Thyroid gland (tissue), 4 donors: ENCODE measurements at places on chromosomes 4 and X. TPM values are rescaled to one million over a fixed set of nuclear protein-coding genes. Genes with fewer than 3 reads are reported as not detected.

DNA sequence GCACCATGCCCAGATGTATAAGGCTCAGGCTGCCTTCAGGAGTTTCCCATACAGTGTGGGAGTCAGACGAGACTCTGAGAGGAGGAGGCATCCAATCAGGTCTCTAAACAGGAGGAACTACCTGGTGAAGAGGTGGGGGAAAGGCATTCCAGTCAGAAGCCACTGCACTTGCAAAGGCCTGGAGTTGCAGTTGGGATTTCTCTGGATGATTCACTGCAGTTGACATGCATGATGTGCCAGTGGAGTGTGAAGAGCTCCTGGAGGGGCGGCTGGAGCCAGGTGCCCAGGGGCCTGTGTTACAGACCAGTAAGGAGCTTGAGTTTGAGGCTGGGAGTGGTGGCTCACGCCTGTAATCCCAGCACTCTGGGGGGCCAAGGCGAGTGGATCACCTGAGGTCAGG lies 339.1 kb downstream of the ARHGAP10 start:
- peaks cover 16% of the 10 kb centered on the region for H3K4me1 ChIP-seq
- no peaks in the 10 kb centered on the region for H3K27me3 ChIP-seq
- H3K36me3 ChIP-seq, result peaks cover 14% of the 10 kb centered on the region
- DNase-seq, result peak; percentile 74

- DNase-seq, result no peak
- H3K36me3 ChIP-seq, result no peaks in the 10 kb centered on the region
- no peaks in the 10 kb centered on the region for H3K4me1 ChIP-seq
- no peak overlapping the region for H3K4me3 ChIP-seq
- H3K27ac ChIP-seq, result no peak overlapping the region
- H3K27me3 ChIP-seq, result no peaks in the 10 kb centered on the region
Measured at GRCh38 chrX:16267431-16267830, 100.2 kb downstream of the MAGEB17 start.

GRCh38 chr4:140183270-140183669 lies 29.3 kb upstream of the MAML3 start:
- H3K27ac ChIP-seq, result no peak overlapping the region
- H3K27me3 ChIP-seq, result no peaks in the 10 kb centered on the region
- no peaks in the 10 kb centered on the region for H3K36me3 ChIP-seq
- H3K4me3 ChIP-seq, result no peak overlapping the region
- DNase-seq, result no peak

- no peak for DNase-seq
- no peak overlapping the region for H3K4me3 ChIP-seq
- no peak overlapping the region for H3K27ac ChIP-seq
- H3K36me3 ChIP-seq, result no peaks in the 10 kb centered on the region
- H3K27me3 ChIP-seq, result no peaks in the 10 kb centered on the region
- no peaks in the 10 kb centered on the region for H3K4me1 ChIP-seq
Measured at GRCh38 chr4:8834681-8835220, 36.9 kb downstream of the HMX1 start.

- no peak for DNase-seq
- no peaks in the 10 kb centered on the region for H3K27me3 ChIP-seq
- H3K4me3 ChIP-seq, result no peak overlapping the region
- no peaks in the 10 kb centered on the region for H3K36me3 ChIP-seq
Measured at GRCh38 chr4:106132045-106132444, 184.0 kb downstream of the TBCK start.

- H3K4me1 ChIP-seq, result no peaks in the 10 kb centered on the region
- H3K36me3 ChIP-seq, result no peaks in the 10 kb centered on the region
- no peak overlapping the region for H3K27ac ChIP-seq
- no peak for DNase-seq
- H3K4me3 ChIP-seq, result no peak overlapping the region
Measured at GRCh38 chr4:113003841-113004240, 45.6 kb upstream of the ANK2 start.

DNA sequence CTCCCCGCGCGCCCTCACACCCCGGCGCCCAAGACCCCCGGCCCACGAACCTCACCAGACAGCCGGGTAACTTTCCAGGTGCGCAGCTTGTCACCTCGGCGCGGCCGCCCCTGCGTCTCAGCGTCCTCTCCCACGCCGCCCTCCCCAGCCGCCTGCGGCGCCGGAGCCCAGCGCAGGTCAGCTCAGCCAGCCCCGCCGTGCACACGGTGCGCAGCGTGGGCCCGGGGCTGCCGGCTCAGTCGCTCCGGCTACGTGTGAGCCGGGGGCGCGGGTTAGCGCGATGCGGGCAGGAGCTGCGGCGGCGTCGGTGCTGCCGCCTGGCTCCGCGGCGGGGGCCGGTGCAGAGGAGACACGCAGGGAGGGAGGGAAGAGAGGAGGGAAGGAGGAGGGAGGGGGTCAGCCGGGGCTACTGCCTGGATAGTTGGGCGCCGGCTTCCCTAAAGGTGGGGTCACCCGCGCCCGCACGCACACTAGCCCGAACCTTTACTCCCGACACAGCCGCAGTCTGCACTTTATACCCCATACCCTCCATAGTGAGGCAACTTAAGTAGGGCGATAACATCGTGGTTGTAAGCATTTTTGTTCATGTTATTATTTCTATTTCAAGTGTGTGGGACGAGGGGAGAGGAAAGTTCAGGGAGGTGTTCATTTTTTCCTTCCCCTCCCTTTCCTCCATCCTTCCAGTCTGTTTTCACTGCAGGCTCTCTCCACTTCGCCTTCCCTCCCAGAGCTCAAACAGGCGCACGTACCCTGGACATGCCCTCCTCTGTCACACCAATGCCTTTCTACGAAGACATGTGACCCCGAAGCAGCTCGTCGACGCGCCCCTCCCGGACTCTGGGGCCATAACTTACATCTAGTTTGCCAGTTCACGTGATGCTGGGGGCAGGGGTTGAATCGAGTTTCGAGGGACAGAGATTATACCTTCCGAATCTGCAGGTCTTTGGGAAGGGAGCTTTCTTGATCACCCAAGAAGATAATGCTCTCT lies at the start of gene PRKG2:
TSS of gene PRKG2 (minus strand) at position 342 of the 988 bp plus-strand sequence. CDS start 10,175 bp downstream, outside the sequence.
- no peak within 1 kb of the TSS for H3K27ac ChIP-seq
- H3K4me1 ChIP-seq, result peaks cover 8% of the 10 kb centered on the region
- no peaks in the 10 kb centered on the region for H3K27me3 ChIP-seq
- no peaks in the 10 kb centered on the region for H3K36me3 ChIP-seq
- peak within 1 kb of the TSS; percentile 17 for H3K4me3 ChIP-seq
- DNase-seq, result no peak

- H3K4me3 ChIP-seq, result no peak overlapping the region
- H3K27me3 ChIP-seq, result no peaks in the 10 kb centered on the region
- H3K36me3 ChIP-seq, result peaks cover 16% of the 10 kb centered on the region
Measured at GRCh38 chr4:122285285-122285684, 93.5 kb upstream of the ADAD1 start.

- no peaks in the 10 kb centered on the region for H3K36me3 ChIP-seq
- no peaks in the 10 kb centered on the region for H3K4me1 ChIP-seq
- H3K27ac ChIP-seq, result no peak overlapping the region
- H3K4me3 ChIP-seq, result no peak overlapping the region
- no peak for DNase-seq
- no peaks in the 10 kb centered on the region for H3K27me3 ChIP-seq
Measured at GRCh38 chrX:136674270-136674985, 26.5 kb downstream of the CD40LG start.

DNA sequence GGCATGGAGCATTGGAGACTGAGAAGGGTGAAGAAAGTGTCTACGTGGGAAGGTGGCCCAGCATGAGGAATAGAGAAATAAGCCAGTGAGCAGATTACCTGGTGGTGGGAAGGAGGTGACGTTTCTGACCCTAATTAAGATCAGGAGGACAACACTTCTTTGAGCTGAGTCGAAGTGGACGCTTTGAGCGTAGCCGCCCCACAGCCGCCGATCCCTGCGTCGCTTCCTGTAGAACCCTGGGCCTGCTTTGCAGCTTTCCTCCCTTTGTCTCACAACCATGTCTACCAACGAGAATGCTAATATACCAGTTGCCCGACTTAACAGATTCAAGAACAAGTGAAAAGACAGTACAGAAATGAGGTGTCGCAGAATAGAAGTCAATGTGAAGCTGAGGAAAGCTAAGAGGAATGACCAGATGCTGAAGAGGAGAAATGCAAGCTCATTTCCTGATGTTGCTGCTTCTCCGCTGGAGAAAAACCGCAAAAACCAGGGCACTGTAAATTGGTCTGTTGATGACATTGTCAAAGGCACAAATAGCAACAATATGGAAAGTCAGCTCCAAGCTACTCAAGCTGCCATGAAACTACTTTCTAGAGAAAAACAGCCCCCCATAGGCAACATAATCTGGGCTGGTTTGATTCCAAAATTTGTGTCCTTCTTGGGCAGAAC lies 6.4 kb upstream of the ANTXR2 start:
- H3K27ac ChIP-seq, result no peak overlapping the region
- DNase-seq, result no peak
- H3K27me3 ChIP-seq, result no peaks in the 10 kb centered on the region

DNA sequence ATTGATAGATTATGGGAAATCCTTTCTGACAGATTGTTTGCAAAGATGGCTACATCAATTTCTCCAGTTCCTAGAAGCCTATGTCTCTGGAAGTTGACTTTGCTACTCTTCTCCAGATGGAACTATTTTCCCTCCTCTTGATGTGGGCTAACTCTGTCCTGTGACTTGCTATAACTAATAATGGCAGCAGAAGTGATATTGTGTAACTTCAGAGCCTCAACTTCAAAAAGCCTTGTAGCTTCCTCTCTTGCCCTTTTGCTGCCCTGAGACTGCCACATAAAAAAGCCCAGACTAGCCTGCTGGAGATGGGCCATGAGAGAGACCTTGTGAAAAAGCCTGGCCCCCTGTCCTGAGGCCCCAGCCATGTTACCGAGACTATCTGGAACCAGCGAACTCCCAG lies 210.7 kb upstream of the SLC7A11 start:
- H3K4me1 ChIP-seq, result no peaks in the 10 kb centered on the region
- DNase-seq, result no peak
- no peak overlapping the region for H3K27ac ChIP-seq
- H3K36me3 ChIP-seq, result no peaks in the 10 kb centered on the region
- no peaks in the 10 kb centered on the region for H3K27me3 ChIP-seq

GRCh38 chr4:7031558-7032449 lies 11.4 kb upstream of the TADA2B start:
- no peaks in the 10 kb centered on the region for H3K4me1 ChIP-seq
- no peak for DNase-seq
- no peak overlapping the region for H3K4me3 ChIP-seq
- peaks cover 16% of the 10 kb centered on the region for H3K36me3 ChIP-seq
- H3K27ac ChIP-seq, result no peak overlapping the region
- H3K27me3 ChIP-seq, result no peaks in the 10 kb centered on the region

DNA sequence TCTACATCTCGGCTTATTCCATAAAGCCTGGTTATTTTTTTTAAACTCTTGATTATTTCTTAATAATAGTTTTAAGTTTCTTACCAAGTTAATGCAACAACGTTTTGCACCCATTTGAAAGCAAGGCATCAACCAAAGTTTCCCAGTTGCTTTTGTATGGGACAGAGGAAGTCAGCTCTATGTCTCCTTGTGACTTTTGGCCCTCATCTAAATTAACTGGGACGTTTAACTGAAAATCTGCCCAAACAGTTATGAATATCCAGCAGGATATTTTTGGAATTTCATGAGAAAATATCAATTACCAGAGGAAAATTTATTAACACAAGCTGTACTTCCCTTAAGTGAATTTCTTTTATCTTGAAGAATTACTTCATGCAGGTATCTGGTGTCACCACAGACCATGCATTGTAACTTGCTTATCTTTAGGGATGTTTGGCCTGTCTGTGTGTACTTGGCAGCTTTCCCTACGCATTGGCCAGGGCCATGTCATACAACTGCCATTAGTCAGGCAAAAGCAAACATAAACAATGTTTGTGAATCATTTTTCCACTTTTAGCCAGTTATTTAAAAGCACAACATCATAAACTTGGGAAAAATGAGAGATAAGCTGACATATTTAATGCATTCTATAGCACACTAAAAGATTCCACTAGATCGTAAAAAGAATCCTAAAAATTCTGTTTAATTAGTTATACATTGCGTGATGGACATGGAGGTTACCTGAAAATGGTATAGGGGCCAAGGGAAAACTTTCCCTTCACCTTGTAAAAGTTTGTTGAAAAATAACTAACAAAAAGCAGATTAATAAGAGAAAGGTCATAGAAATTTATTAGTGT lies 101.4 kb upstream of the PDE5A start:
- no peak overlapping the region for H3K4me3 ChIP-seq
- no peak overlapping the region for H3K27ac ChIP-seq
- H3K27me3 ChIP-seq, result no peaks in the 10 kb centered on the region
- no peaks in the 10 kb centered on the region for H3K36me3 ChIP-seq

GRCh38 chrX:40174854-40175510 lies 77.2 kb upstream of the BCOR start:
- peaks cover 26% of the 10 kb centered on the region for H3K4me1 ChIP-seq
- H3K27me3 ChIP-seq, result no peaks in the 10 kb centered on the region
- peak overlapping the region; percentile 95 for H3K27ac ChIP-seq

- no peak for DNase-seq
- no peak overlapping the region for H3K27ac ChIP-seq
- H3K27me3 ChIP-seq, result no peaks in the 10 kb centered on the region
- no peak overlapping the region for H3K4me3 ChIP-seq
- no peaks in the 10 kb centered on the region for H3K36me3 ChIP-seq
- no peaks in the 10 kb centered on the region for H3K4me1 ChIP-seq
Measured at GRCh38 chr4:10346023-10346422, 111.2 kb downstream of the ZNF518B start.

NOP14 gene
- 19.3 TPM for total RNA-seq

MGST2 gene
- total RNA-seq, result 74.2 TPM

CSTF2 gene
- total RNA-seq, result 13.8 TPM

PCDH10 gene
- total RNA-seq, result 0.13 TPM

ARHGAP4 gene
- 8.9 TPM for total RNA-seq

PRKG2 gene
- total RNA-seq, result not detected

CSAG1 gene
- total RNA-seq, result not detected
